ENCODE measurements at places on chromosomes 16 and 17.

GRCh38 chr17:1490643-1491442 is 1.6 kb downstream of the MYO1C start:
- peak; percentile 56 for DNase-seq
- peaks cover 24% of the 10 kb centered on the region for H3K27me3 ChIP-seq
- H3K4me3 ChIP-seq = peak overlapping the region; percentile 87
- peak overlapping the region; percentile 28 for H3K27ac ChIP-seq
- H3K36me3 ChIP-seq = peaks cover 16% of the 10 kb centered on the region

DNA sequence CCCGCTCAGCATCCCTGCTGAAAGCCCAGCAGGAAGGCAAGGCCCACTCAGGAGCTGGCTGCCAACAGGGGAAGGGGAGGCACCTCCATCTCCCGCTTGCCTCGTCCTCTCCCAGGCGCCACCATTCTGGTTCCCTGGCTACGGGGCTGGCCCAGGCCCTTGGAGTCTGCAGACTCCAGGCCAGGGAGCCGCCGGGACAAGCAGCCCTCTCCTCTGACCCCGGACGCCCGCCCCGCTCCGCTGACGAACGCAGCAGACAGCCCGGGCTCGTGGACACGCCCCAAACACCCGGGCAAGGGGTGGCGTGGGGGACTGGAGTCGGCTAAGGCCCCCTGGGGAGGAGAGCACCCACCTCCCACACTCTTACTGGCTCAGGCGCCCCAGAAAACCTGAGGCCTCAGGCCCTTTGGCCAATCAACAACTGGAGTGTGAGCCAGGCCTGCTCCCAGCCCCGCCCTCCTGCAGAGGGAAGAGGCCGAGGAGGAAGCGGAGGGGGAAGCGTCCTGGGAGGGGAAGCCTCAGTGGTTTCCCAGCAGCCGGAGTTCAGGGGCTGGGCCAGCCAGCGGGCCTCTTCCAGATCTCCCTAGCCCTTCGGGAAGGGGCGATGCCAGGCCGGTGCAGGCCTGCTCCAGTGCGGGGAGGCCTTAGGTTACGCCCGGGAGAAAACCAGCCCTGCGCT is 4.2 kb downstream of the MNT start:
- DNase-seq = peak; percentile 80
- peaks cover 33% of the 10 kb centered on the region for H3K27me3 ChIP-seq
- peaks cover 11% of the 10 kb centered on the region for H3K36me3 ChIP-seq
- no peak overlapping the region for H3K4me3 ChIP-seq
- peak overlapping the region; percentile 83 for H3K27ac ChIP-seq

- no peaks in the 10 kb centered on the region for H3K36me3 ChIP-seq
- H3K27ac ChIP-seq = no peak overlapping the region
- DNase-seq = no peak
These were observed 13.6 kb upstream of the CBFB start for GRCh38 chr16:67015313-67015731.

DNA sequence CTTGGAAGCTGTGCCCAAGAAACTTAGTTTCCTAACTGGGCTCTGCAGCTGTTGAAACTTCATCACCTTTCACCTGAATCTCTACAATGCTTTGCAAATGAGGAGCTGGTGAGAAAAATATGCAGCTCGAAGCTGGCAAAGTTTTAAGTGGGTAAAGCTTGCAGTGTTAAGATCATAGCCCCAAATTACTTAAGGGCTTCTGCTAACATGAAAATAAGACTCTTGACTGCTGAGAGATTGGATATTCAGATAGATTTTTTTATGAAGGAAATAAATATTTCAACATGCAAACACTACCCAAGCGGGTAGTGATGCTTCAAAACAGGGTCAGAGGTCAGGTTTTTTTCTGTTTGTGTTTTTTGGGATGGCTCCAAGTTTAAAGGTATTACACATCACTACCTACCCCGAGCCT is 278.7 kb downstream of the FTO start:
- no peak overlapping the region for H3K27ac ChIP-seq
- H3K27me3 ChIP-seq = no peaks in the 10 kb centered on the region
- H3K4me1 ChIP-seq = peaks cover 5% of the 10 kb centered on the region
- H3K36me3 ChIP-seq = no peaks in the 10 kb centered on the region
- no peak for DNase-seq

GRCh38 chr17:44451832-44452231 is 51.4 kb downstream of the GPATCH8 start:
- no peak overlapping the region for H3K4me3 ChIP-seq
- no peak for DNase-seq
- peaks cover 2% of the 10 kb centered on the region for H3K27me3 ChIP-seq
- H3K36me3 ChIP-seq = no peaks in the 10 kb centered on the region
- H3K4me1 ChIP-seq = peaks cover 9% of the 10 kb centered on the region
